NCI-H1092 (cell line): ENCODE measurements at places on chromosomes 3 and 15.

- DNase-seq = no peak
These were observed 395.4 kb upstream of the SUCLG2 start for GRCh38 chr3:68049776-68050175.

DNA sequence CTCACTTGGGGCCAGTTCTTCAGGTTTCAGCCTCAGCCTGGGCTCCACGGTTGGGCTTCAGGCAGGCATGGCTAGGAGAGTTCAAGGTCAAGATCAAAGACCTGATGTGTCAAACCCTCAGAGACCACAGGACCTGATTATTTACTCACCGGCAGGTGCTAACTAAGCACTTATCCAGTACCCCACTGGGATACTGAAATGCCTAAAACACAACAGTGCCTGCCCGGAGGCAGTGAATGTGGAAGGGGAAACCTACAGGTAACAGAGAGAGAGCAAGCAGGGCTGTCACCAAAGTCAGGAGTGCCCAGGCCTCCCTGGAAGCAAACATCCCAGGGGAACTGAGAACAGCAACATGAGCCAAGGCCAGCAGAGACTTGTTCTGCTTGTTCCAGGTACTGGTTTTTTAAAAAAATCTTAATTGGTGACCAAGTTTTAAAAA is 6.7 kb downstream of the IDH2 start:
- no peak for DNase-seq

GRCh38 chr3:54746722-54747121 is 181.1 kb downstream of the LRTM1 start:
- no peak for DNase-seq

GRCh38 chr3:138271189-138271794 is 58.4 kb downstream of the NME9 start:
- no peak for DNase-seq

DNA sequence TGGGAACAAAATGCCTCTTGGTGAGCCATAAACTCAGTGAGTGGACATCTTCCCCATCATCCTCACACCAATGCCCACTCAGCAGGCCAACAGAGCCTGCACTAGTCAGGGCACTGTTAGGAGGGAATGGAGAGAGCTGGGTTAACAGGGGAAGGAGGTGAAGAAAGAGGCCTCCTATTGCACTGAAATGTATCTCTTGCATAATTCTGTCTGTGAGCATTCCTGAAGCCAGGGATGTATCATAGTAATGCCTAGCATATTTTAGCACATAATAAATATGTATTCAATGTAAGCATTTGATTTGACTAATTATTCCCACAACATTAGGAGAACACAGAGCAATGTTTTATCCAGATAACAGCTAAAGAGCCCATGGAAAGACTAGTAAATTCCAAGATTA is 81.2 kb downstream of the ANO10 start:
- no peak for DNase-seq

- DNase-seq = no peak
These were observed 10.1 kb downstream of the MCM2 start for GRCh38 chr3:127608362-127608718.
